ENCODE measurements at places on chromosomes 5 and 9.

- no peak for DNase-seq
These were observed 165.1 kb downstream of the RNF180 start for GRCh38 chr5:64330728-64331231.

DNA sequence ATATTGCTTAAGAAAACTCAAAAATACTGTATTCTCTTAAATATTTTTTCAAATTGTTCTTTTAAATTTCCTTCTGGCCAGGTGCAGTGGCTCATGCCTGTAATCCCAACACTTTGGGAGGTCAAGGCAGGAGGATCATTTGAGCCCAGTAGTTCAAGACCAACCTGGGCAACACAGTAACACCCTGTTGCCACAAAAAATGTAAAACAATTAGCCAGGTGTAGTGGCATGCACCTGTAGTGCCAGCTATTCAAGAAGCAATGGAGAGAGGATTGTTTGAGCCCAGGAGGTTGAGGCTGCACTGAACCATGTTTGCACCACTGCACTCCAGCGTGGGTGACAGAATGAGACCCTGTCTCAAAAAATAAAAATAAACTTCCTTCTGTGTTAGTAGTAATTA, 94.3 kb downstream of the STRBP start:
- DNase-seq: no peak

GRCh38 chr5:123450114-123450513, 26.9 kb upstream of the CEP120 start:
- no peak for DNase-seq

DNA sequence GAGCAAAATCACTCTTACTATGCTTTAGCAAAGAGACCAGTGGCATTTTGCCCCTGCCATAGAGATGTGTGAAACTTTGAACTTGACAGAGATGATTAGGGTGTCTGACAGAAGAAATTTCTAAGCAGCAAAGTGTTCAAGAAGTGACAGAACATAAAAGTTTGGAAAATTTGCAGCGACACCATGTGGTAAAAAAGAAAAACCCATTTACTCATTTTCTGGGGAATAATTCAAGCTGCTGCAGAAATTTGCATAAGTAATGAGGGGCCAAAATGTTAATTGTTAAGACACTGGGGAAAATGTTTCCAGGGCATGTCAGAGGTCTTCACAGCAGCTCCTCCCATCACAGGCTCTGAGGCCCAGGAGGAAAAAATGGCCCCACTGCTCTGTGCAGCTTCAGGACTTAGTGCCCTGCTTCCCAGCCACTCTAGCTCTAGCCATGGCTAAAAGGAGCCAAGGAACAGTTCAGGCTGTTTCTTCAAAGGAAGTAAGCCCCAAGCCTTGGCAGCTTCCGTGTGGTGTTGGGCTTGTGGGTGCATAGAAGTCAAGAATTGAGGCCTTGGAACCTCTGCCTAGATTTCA, 6.1 kb upstream of the AP3B1 start:
- DNase-seq: no peak

GRCh38 chr5:142894749-142895148, 124.6 kb downstream of the ARHGAP26 start:
- DNase-seq: no peak

- no peak for DNase-seq
These were observed 807.0 kb downstream of the TLE4 start for GRCh38 chr9:80378669-80379293.

DNA sequence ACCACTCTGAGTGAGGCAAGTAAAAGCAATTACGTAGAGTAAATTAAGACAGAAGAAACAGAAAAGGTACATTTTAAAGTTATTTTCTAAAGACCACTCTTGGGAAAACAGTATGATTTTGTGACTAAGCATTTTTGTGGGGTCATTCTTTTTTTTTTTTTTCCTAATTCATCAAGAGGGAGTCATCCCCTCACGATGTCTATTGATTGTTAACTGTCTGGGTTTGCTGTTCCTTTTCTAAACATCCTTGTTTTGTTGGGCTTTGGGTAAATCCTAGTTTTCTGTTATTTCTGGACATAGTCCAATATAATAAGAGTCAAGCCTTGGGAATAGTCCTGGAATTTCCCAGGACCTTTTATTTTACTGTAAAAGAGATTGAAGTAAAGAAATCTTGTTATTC, 63.8 kb downstream of the ANKRD55 start:
- DNase-seq: no peak

DNA sequence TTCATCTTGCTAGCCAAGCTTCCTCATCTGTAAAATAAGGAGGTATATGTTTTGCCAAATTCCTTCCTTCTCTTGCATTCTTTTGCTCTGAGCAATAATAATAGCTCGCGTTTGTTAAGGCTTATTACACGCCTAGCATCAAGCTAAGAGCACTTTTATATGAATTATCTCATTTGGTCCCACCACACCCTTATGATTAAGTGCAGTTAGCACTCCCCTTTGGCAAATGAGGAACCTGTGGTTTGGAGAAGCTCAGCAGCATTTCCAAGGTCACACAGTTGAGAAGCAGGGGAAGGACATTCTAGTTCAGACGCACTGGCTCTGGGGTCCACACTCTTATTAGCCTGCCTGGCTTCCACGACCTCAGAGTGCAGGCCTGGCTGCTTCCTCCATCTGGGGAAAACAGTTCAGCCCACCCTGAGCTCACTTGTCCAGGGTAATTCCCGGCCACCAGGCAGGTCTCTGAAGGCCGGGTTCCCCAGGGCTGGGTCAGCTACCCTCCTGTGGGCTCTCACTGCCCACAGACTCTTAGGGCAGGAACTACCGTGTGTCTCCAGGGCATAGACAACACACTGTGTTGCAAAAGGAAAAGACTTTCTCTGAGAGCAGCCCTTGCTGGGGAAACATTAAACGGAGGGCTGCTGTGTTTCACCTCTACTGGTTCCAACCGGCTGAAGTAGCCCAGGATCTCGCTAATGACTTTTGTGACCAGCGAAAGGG, 9.9 kb upstream of the FBP1 start:
- no peak for DNase-seq

- no peak for DNase-seq
These were observed 10.5 kb downstream of the KIF4B start for GRCh38 chr5:155024015-155024414.

GRCh38 chr5:36944607-36945225, 68.1 kb downstream of the NIPBL start:
- DNase-seq: no peak

DNA sequence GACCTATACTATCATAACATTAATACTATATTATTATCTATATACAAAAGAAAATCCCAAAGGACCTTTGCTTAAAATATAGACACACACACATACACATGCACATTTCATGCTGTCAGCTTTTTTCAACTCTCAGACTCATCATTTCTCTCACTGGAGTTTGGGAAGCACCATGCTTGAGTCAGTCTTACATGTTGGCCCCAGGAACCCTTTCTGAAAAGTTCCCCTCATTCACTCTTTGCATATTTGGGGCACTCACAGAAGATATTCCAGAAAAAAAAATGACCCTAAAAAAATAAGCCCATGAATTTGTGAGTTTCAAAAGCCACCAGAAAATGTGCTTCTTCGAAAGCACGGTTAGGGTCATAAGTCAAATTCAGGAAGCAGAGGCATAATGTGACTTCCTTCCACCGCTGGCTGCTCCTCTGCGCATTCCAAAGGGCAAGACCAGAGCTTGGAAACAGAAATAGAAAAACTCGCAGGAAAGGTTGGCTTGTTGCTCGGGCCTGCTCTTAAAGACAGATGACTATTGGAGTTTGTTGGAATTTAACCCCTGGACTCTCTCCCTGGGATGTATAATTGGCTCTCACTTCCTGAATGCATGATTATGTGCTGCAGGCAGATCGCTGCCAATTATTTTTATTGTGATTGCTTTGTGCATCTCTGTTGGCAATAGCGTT, 129.7 kb upstream of the IQGAP2 start:
- no peak for DNase-seq

DNA sequence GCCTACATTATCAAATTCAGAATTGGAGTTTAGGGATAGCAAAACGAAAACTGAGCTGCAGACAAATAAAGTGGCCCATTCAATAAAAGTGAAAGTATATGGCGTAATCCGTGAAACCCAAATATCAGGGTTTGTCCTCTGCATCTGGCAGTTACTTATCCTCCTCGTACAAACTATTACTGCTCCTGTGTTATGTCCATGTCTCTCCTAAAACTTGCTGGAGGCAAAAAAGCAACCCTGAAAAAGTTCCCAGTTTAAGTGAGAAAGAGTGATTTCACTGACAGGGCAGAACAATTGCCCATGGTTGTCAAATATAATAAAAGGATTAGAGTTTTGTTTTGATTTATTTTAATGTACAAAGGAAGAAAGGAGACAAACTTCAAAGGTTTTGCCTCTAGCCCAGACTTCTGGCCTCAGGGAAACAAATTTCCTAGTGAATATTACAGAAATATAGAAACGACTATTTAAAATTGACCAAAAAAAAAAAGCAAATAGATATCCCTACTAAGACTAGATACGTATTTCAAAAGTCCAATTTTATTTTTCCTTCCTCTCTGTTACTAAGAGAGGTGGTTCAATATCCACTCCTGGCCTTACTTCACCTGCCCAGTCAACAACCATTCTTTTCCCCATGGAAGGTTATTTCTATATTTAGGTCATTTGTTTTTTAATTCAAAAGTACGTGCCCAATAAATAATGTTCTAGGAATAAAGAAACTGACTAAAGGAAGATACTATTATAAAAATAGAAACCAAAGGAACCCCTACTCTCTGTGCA, 50.0 kb downstream of the NFIB start:
- DNase-seq: no peak

DNA sequence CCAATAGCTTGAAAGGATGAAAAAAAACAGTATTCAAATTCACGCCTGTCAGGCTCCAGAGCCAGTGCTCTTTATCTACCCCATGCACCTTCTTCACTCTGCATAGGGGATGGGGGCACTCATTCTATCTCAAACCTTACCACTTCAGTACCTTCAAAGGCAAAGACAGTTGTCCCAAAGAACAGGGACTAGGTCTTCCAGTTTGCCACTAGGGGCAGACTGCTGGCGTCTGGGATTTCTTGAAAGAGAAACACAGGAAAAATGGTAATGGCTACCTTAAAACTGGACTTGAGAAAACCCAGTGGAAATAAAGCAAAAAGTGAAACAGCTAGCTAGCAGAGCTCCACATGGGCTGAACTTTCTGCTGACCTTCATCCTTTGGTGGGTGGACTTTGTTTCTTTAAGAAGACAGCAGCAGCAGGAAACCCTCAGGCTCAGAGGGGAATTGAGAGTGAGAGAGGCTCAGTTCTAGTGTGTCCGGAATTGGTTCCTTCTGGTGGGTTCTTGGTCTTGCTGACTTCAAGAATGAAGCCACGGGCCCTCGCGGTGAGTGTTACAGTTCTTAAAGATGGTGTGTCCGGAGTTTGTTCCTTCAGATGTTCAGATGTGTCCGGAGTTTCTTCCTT, 41.0 kb upstream of the SLC36A1 start:
- no peak for DNase-seq

- no peak for DNase-seq
These were observed 84.7 kb downstream of the CSNK1A1 start for GRCh38 chr5:149466457-149466972.

DNA sequence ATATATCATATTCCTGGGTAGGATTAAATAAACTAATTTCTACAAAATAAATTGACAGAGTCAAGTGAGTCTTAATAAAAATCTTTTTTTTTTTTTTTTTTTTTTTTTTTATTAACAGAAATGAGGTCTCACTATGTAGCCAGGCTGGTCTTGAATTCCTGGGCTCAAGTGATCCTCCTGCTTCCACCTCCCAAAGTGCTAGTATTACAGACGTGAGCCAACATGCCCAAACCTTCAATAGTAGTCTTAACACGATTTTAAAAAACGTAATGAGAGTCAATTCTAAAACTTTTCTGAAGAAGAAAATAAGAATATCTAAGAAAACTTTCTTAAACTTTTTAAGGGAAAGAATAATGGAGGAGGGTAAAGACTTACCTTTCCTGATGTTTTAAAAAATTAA, 84.2 kb downstream of the YIPF5 start:
- DNase-seq: no peak

DNA sequence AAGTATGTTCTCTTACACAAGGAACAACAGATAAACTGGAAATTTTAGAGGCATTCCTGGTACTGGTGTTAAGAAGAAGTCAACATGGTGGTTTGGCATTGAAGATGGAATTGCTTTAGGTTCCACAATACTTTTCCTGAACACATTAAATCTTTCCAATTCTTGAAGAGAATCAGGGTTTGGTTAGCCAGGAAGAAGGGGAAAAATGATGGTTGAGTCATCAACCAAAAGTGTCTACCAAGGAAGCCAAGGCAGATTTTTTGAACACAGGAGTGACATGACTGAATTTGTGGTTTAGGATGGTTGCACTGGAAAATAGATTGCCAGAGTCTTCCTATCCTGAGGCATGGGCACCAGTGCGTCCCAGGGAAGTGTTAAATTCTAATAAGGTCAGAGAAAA, 433.4 kb downstream of the TMEM38B start:
- DNase-seq: no peak

- DNase-seq: no peak
These were observed 162.7 kb upstream of the MRPS30 start for GRCh38 chr5:44646016-44646415.

DNA sequence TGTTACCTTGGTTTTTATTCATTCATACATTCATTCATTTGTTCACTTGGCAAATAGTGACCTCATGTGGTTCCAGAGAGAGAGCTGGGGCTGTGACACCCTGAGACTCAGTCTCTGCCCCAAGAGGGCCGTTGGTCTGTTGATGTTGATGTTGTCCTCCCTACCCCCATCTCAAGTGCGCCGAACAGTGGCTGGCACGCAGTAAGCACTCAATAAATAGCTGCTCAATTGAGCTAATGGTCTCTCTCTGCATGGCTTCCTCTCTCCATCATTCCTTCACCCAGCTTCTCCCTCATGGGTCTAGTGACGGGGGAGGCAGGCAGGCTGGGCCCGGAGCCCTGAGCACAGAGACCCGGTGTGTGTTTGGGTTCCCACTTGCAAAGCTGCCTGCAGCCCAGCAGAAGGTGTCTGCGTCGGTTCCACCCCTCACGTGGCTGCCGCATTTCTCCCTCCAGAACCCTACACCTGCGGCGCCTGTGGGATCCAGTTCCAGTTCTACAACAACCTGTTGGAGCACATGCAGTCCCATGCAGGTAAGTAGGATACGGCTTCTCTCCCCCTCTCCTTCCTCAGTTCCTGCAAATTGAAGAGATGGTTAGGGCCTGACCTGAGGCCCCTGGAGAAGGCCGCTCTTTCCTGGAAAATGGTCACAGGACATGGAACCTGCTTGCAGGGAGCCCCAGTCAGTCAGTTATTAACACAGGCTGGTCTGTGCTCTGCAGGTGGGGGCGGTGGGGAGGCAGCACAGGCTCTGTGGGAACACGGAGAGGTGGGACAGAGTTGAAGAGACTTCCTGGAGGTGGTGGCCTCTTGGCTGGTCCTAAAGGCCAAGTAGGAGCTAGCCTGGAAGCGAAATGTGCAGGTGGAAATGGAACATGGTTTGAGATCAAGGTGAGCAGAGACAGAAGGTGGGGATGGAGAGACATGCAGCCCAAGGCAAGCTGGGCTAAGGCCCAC, 42.0 kb downstream of the AMBP start:
- DNase-seq: no peak

DNA sequence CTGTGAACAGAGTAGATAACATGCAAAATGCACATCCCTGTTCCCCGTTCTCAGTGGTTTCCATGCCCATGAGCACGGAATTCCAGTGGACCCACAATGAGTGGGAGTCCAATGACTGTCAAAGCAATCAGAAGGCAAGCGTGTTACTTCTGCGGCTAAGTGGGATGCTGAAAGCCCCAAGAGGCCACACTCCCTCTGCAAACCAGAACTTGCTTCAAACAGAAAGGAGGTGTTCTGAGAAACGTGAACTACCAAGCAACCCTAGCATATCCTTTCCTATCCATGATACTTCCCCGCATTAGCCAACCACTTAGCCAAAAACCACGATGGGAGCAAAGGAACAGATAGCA, 21.7 kb upstream of the MVB12B start:
- DNase-seq: no peak

All from T-helper 22 cell (primary cell).